ENCODE measurements at places on chromosomes 4 and X.

DNA sequence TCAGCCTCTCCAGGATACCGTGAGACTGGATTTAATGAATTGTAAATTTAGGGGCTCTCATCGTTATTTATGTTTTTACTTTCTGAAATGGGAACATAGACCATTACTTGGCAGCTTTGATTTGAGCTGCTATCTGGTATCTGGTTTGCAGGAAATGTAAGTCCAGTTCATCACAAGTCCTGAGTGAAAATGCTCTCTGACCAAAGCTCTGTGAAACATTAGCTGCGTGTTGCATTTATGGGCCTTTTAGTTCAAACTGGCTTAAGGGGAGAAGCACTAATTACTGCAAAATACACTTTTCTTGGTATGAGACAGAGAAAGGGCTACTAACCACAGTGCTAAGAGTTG is 420 bp downstream of the CC2D2A start:
- DNase-seq, result no peak

- peak; percentile 49 for DNase-seq
Measured at GRCh38 chr4:102612824-102613366, 111.7 kb downstream of the NFKB1 start.

DNA sequence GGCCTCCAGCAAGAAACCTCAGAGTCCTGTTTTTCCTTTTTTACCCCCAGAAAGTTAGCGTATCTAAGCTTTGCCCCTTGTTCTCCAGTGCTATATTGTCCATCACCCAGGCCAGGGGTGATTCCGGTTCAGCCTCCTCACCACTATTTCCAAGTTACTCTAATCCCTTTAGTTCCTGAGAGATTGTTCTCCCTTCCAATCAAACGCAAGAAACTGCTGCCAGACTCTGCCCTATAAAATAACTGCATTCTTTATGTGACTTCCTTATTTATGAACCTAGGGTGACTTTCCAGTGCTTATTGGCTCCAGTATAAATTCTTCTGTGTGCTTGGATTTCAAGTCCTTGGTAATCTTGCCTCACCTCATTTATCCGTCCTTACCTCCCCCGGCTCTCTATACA is 65.7 kb downstream of the CLCN5 start:
- DNase-seq, result no peak

GRCh38 chr4:184907810-184908209 is 82.0 kb upstream of the ACSL1 start:
- DNase-seq, result no peak

DNA sequence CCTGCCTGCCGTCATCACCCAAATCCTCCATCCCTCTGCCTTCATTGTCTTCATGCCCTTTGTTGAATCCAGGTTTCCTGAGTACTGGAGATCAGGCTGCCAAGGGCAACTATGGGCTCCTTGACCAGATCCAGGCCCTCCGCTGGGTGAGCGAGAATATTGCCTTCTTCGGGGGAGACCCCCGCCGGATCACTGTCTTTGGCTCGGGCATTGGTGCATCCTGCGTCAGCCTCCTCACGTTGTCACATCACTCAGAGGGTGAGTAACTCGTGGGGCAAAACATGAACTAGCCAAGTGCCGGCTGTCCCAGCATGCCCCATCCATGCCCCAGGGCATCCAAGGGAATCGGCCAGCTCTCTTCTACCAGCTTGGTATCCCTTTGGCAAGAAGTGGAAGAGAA is 19.4 kb downstream of the NLGN3 start:
- no peak for DNase-seq

DNA sequence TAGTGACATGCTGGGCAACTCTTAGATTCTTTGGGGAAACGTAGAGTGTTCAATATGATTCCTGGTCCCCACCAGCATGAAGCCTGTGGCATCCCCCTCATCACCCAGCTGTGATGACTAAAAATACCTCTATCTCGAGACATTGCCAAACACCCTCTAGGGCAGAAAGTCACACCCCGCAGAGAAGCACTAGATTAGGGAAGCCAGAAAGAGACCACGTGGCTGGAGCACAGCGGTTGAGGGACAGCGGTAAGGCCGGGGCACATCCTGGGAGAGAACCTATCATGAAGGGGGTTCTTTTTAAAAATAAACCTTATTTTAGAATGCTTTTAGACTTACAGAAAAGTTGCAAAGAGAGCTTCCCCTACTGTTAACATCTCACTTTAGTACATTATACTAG is 11.0 kb downstream of the FAT1 start:
- DNase-seq, result no peak

DNA sequence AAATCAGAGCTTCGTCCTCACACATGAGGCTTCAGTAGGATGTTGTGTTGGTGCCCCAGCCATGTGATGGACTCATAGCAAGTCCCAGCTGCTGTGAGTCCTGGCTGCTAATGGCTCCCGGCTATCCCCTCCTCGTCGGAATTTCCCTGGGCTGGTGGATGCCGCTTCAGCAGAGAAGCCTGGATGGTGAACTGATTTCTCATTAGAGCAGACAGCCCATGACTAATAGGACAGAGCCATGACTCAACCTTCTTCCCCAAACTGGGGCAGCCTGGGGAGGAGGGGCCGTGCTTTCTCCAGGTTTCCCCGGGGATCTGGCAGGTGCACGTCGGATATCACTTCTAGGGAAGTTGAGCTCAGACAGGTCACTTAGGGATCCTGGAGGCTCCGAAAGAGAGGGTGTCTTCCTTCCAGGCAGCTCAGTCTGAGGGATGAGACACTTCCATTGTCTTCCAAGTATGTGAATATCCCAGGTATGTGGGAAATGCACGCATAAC is 112.7 kb downstream of the ASMT start:
- no peak for DNase-seq

DNA sequence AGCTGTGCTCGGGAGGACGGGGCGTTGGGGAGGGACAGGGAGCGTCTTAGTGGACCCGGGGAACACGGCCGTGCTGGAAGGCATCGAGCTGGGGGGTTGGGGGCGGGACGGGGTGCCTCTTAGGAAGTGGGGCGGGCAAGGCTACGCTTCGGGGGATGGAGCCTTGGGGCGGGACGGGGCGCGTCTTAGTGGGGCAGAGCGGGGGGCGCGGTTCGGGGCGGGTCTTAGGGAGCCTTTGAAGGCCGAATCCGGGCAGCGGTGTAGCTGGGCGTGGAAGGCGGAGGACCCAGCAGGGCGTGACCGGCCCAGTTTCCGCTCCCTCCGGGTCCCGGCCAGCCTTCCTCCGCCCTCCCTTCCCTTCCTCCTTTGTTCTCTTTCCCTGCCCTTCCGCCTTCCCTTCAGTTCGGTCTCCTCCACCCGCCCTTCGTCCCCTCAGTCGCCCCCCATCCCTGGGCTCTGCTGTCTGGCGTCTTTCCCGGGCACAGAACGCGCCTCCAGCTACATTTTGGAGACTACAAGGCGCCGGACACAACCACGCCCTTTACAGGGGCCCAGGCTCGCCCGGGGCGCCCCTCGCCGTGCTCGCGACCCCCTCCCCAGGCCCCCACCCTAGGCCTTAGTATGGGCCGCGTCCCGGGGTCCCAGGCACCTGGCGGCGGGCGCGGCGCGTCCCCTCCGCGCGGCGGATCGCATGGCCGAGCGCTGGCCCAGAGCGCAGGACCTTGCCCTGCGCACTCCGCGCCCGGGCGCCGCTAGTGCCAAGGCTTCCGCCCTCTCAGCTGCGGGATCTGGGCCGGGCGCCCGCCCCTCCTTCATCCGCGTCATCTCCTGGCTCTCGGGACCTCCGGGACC is at the start of gene ARSD:
Gene ARSD (minus strand): TSS at position 757 of the 852 bp plus-strand sequence. CDS start 64 bp downstream, at position 693.
- DNase-seq, result peak; percentile 53

- no peak for DNase-seq
Measured at GRCh38 chr4:110480031-110480549, 4.1 kb downstream of the ENPEP start.

- DNase-seq, result no peak
Measured at GRCh38 chr4:129144755-129145206, 48.8 kb downstream of the C4orf33 start.

GRCh38 chr4:66691101-66691500 is 854.2 kb downstream of the CENPC start:
- DNase-seq, result no peak

Measured in activated CD4-positive, alpha-beta T cell treated with anti-CD3 and anti-CD28 coated beads, Interleukin-2, amount 50 U/mL, for 16 hours (primary cell).